ENCODE measurements at places on chromosomes 7 and 10. TPM values are rescaled to one million over a fixed set of nuclear protein-coding genes. Genes with fewer than 3 reads are reported as not detected.

The OPALIN gene
- total RNA-seq = not detected

The UCN3 gene
- total RNA-seq = 0.58 TPM

The WEE2 gene
- not detected for total RNA-seq

The PNLIP gene
- 5.4 TPM for total RNA-seq

The AGBL3 gene
- total RNA-seq = 4.1 TPM

The PSMA2 gene
- total RNA-seq = 54.2 TPM

The GPR37 gene
- 3.7 TPM for total RNA-seq

The EPHB6 gene
- total RNA-seq = 16.7 TPM

The ARMC10 gene
- total RNA-seq = 39.7 TPM

The SEMA3E gene
- total RNA-seq = 19.8 TPM

The RAPGEF5 gene
- 53.4 TPM for total RNA-seq
